ENCODE measurements at places on chromosomes 5 and 9.

GRCh38 chr5:65480306-65480865 lies 1.3 kb downstream of the ADAMTS6 start:
- DNase-seq = no peak

GRCh38 chr5:34608859-34609648 lies 47.1 kb upstream of the RAI14 start:
- DNase-seq = no peak

GRCh38 chr5:39238366-39239105 lies 19.2 kb upstream of the FYB1 start:
- DNase-seq = no peak

DNA sequence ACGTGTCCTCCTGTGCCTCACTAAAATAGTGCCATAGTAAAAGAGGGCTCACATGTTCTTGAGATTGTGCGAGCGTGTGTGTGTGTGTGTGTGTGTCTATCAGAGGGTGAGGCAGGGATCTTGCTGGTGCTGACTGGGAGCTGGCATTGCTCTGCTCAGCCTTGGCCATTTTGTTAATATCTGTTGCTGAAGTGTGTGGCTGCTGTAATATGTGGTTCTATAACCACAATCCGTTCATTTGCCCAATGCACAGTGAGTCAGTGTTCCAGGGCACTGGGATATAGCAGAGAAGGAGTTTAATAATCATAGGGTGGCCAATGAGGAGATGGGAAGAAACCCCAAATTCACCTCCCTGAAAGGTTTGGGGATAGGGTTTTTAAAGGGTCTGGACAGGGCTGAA lies 61.3 kb downstream of the RASGRF2 start:
- DNase-seq = no peak

- no peak for DNase-seq
These were observed 56.8 kb downstream of the HMGCS1 start for GRCh38 chr5:43256261-43256966.
